Spleen (tissue), 13 donors: ENCODE measurements at places on chromosomes 12 and 14.

DNA sequence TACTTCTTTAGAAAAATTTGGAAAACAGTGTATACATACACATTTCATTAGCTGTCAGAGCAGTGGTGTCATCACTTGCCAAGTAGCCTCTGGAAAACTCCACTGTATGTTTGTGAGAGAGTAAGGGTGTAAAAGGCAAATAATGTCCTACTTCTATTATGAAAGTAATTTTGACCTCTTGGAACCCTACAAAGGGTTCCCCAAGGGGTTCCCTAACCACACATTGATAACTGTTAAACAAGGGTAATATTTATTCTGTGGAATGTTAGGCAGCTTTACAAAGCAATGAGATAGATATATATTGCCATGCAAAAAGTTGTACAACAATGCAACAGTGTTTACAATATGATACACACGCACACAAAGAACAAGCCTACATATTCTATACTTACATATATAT is 18.6 kb upstream of the DHRS2 start:
- no peaks in the 10 kb centered on the region for H3K27me3 ChIP-seq
- no peak overlapping the region for H3K27ac ChIP-seq
- no peak overlapping the region for H3K4me3 ChIP-seq
- no peaks in the 10 kb centered on the region for H3K36me3 ChIP-seq

DNA sequence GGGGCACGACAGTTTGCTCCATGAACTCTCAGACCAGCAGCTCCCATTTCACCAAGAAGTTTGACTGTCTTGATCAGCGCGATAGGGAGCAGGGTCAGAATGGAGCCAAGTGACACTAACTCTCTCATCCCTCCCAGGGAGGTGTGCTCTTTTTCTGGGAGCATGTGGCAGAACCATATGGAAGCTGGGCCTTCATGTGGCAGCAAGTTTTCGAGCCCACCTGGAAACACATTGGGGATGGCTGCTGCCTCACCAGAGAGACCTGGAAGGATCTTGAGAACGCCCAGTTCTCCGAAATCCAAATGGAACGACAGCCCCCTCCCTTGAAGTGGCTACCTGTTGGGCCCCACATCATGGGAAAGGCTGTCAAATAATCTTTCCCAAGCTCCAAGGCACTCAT is 24.0 kb downstream of the ITGA7 start:
- no peaks in the 10 kb centered on the region for H3K36me3 ChIP-seq
- no peak overlapping the region for H3K4me3 ChIP-seq
- no peak for DNase-seq
- H3K27me3 ChIP-seq, result no peaks in the 10 kb centered on the region
- no peak overlapping the region for H3K27ac ChIP-seq
- peaks cover 29% of the 10 kb centered on the region for H3K4me1 ChIP-seq

GRCh38 chr14:20769421-20769820 is 1.2 kb downstream of the EDDM3B start:
- H3K27me3 ChIP-seq, result no peaks in the 10 kb centered on the region
- no peaks in the 10 kb centered on the region for H3K36me3 ChIP-seq
- no peak overlapping the region for H3K4me3 ChIP-seq
- DNase-seq, result no peak
- H3K4me1 ChIP-seq, result no peaks in the 10 kb centered on the region
- no peak overlapping the region for H3K27ac ChIP-seq

GRCh38 chr12:116773276-116773731 is 35.2 kb downstream of the RNFT2 start:
- H3K4me3 ChIP-seq, result no peak overlapping the region
- DNase-seq, result peak; percentile 4
- no peak overlapping the region for H3K27ac ChIP-seq

DNA sequence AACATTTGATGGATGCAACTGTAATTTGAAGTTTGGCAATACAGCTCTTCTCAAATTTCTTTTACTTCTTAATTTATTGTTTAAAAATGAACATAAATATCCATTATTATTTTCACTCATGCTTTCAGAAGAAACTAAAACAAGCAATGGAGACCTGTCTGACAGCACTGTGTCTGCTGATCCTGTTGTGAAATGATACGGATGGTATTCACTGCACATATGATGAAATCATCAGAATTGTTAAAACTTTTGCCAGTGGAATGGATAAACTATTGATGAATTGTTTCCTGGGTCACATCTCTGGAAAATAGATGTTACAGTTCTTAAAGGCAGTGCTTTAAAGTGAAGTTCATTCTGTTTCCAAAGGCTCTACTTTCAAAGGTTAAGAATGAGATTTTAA is 59.2 kb downstream of the WASHC4 start:
- H3K27me3 ChIP-seq, result no peaks in the 10 kb centered on the region
- no peak for DNase-seq
- no peak overlapping the region for H3K4me3 ChIP-seq
- peaks cover 51% of the 10 kb centered on the region for H3K36me3 ChIP-seq
- H3K4me1 ChIP-seq, result no peaks in the 10 kb centered on the region
- H3K27ac ChIP-seq, result no peak overlapping the region

DNA sequence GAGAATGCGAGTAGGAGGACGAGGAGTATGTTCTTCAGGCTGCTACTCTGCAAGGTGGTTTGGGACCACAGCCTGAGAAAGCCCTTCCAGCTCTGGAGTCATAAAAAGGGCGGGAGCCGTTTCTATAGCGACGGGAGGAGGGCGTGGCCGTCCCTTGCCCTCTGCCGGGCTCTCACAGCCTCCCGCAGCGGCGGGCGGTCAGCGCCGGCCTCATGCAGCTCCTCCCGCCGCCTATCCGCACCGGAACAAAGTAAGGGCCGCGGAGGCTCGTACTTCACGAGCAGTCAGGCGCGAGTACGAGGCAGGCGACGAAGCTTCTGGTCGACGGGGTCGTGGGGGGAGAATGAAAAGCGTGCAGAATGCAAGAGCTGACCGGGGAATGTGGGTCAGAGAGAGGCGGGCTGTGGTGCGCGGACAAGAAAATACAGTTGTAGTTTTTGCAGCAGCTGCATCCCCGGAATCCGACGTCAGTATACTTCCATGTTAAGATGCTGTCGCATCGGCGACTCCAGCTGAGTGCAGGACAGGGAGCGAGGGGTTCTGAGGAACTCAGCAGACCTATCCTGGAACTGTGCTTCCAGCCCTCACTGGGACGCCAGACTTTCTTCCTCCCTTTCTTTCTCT is at the start of gene DYRK4:
DYRK4 (plus strand) TSS at position 175 of the 624 bp plus-strand sequence; CDS start at position 213, 38 bp downstream.
- H3K27me3 ChIP-seq, result peaks cover 5% of the 10 kb centered on the region
- H3K27ac ChIP-seq, result no peak within 1 kb of the TSS
- H3K4me3 ChIP-seq, result peak within 1 kb of the TSS; percentile 58
- H3K36me3 ChIP-seq, result peaks cover under 1% of the 10 kb centered on the region

DNA sequence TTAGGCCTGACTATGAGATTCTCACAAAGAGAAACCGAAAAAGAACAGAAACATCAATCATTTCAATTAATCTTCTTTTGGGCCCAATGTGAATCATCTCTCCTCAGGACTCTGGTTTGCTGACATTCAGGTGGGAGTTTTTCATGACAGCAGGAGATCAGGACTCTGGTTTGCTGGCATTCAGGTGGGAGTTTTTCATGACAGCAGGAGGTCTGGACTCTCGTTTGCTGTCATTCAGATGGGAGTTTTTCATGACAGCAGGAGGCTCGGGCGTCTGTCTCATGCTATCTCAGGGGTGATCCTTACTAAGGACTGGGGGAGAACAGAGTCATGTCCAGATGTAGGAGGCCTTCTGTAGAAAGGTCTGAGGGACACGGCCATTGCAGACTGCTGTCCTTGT is 40.1 kb upstream of the PARP11 start:
- H3K4me3 ChIP-seq, result no peak overlapping the region
- no peak for DNase-seq
- no peaks in the 10 kb centered on the region for H3K4me1 ChIP-seq
- H3K36me3 ChIP-seq, result no peaks in the 10 kb centered on the region
- H3K27me3 ChIP-seq, result no peaks in the 10 kb centered on the region
- H3K27ac ChIP-seq, result no peak overlapping the region

GRCh38 chr12:27001663-27002062 is 12.5 kb downstream of the TM7SF3 start:
- peaks cover 45% of the 10 kb centered on the region for H3K4me1 ChIP-seq
- no peaks in the 10 kb centered on the region for H3K36me3 ChIP-seq
- peak overlapping the region; percentile 52 for H3K27ac ChIP-seq
- H3K4me3 ChIP-seq, result no peak overlapping the region

GRCh38 chr12:64806593-64807460 is 17.6 kb upstream of the TBC1D30 start:
- no peak overlapping the region for H3K27ac ChIP-seq
- no peaks in the 10 kb centered on the region for H3K27me3 ChIP-seq
- no peak for DNase-seq
- no peaks in the 10 kb centered on the region for H3K36me3 ChIP-seq
- peaks cover 6% of the 10 kb centered on the region for H3K4me1 ChIP-seq
- H3K4me3 ChIP-seq, result no peak overlapping the region

GRCh38 chr12:26369588-26369987 is 174.2 kb downstream of the SSPN start:
- H3K36me3 ChIP-seq, result no peaks in the 10 kb centered on the region
- no peak overlapping the region for H3K4me3 ChIP-seq
- no peaks in the 10 kb centered on the region for H3K4me1 ChIP-seq

DNA sequence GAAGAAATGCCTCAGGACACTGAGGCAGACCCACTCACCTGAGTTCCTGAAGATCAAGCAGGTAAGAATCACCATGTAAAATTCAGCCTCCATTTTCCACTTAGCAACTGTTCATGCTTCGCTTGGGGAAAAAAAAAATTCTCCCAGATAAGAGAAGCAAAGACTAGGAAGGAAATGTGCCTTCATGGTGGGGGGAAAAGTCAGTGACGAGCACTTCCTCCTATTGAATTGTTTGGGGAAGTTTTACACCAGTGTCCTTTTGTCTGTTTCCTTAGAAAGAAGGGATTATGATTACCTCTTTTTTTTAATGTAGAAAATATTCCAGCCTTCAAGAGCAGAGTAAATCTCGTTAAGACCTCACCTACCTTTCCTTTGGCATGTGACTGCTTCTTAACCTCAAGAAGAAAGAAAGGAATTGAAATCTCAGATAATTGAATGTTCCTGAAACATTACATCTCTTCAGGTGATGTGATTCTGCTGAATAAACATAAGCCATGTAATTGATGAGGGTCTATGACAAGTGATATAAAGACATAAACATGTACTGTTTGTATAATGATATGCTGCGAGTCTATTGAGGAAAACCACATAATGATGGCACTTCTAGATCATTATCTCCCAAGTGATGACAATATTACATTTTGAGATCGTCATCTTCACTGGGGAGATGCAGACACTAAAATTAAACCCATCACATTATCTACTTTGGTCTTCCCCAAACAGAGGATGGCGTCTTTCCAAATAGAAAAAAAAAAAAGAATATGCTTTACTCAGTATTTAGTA is at the start of gene PTPRB:
PTPRB (minus strand) TSS at position 127 of the 783 bp plus-strand sequence; CDS start at position 93, 34 bp downstream.
- no peaks in the 10 kb centered on the region for H3K4me1 ChIP-seq
- H3K36me3 ChIP-seq, result no peaks in the 10 kb centered on the region
- DNase-seq, result no peak
- peak within 1 kb of the TSS; percentile 44 for H3K27ac ChIP-seq

GRCh38 chr14:93430315-93431035 is at the start of gene UNC79:
TSS of gene UNC79 (plus strand) at chr14:93430939. CDS start at chr14:93431030, 91 bp downstream.
- no peak within 1 kb of the TSS for H3K27ac ChIP-seq
- no peak for DNase-seq
- peaks cover 65% of the 10 kb centered on the region for H3K27me3 ChIP-seq
- H3K36me3 ChIP-seq, result no peaks in the 10 kb centered on the region
- no peaks in the 10 kb centered on the region for H3K4me1 ChIP-seq

- DNase-seq, result no peak
- no peak overlapping the region for H3K4me3 ChIP-seq
- no peaks in the 10 kb centered on the region for H3K36me3 ChIP-seq
- H3K4me1 ChIP-seq, result peaks cover 27% of the 10 kb centered on the region
- peaks cover 99% of the 10 kb centered on the region for H3K27me3 ChIP-seq
Measured at GRCh38 chr12:54027442-54027786, 826 bp upstream of the HOXC6 start.
